ENCODE measurements at places on chromosomes 4 and X.

GRCh38 chr4:119676101-119676500 is 47.5 kb upstream of the PDE5A start:
- no peak for DNase-seq

- no peak for DNase-seq
Observed at GRCh38 chrX:73213734-73214425, 771 bp downstream of the NAP1L2 start.

DNA sequence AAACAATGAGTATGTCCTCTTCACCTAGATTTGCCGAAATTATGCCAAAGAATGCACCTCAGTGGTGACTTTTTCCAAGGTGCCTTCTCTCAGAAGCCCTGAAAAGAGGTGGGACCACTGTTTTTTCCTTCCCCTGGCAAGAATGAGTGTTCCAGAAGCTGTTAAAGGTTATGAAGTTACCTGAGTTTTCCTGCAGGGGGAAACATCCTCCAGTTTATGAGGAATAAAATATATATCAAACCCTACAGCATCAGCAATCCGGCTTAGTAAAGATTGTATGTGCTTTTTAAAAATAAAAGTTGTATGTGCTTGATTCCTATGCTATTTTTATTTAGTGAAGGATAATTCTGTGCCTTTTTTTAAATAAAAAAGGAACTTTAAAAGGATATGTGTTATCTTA is 73.3 kb downstream of the RBM46 start:
- no peak for DNase-seq

DNA sequence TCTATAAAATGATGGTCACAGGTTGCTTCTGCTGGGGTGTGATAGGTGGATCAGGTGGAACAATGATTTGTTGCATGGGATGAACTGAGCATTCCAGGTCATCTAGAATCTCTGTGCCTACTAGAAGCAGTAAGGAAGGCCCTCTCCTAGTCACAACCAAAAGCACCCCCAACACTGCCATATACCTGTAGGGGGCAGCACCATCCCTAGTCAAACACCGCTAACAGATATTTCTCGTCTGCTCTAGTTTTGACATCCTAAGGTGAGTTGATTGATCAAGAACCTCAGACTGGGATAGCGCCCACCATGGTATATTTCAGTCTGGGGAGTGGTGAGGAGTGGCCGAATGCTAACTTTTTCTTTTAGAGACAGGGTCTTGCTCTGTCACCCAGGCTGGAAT is 160.2 kb downstream of the NHS start:
- DNase-seq = no peak

DNA sequence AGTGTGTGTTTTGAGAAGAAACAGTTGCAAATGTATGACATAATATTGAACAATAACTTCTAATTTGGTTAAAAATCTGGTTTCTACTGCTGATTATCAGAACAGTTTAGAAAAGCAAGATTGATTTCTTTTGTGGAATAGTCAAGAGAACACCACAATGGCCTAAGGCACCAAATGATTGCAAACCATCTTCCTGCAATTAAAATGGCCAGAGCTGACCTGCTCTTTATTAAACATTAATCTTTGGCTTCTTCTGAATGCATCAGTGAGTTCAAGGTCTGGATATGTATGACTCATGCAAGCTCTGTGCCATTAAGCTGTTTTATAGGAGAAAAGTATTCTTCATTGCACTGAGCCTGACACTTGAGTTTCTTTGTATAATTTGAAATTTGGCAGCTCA is 107.8 kb upstream of the PDHA2 start:
- DNase-seq = no peak

DNA sequence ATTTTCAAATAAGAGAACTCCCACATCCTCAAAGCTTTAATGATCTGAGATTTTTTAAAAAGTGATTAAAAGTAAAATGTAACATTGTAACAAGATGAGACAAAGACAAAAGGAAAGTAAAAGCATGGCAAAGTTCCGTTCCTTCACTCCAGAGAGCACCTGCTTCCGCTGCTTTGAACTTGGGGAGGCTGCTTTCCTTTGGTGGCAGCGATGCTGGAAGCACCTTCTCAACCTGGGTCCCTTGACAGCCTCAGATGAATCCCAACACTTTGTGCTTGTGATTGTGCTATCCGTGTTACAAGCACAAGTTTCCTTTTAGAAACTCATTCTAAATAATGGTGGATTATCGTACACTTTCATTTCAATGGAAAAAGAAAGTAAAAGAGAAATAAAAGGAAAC is 59.7 kb downstream of the HADH start:
- no peak for DNase-seq

DNA sequence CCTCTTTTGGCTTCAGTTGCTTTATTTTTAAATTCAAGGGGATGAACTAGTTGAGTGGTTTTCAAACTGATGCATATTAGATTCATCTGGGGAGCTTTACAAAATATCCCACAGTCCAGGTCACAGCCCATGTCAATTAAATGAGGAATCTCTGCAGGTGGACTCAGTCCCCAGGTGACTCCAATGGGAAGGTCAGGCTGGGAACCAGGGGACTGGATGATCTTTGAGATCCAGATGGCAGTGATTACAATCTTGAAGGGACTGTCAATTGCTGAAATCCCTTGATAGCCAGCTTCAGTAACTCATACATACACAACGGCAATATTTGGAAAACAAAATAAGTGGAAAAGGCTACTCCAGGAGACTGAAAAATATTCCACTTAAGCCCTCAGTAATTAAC is 7.0 kb downstream of the ADH1B start:
- DNase-seq = no peak

DNA sequence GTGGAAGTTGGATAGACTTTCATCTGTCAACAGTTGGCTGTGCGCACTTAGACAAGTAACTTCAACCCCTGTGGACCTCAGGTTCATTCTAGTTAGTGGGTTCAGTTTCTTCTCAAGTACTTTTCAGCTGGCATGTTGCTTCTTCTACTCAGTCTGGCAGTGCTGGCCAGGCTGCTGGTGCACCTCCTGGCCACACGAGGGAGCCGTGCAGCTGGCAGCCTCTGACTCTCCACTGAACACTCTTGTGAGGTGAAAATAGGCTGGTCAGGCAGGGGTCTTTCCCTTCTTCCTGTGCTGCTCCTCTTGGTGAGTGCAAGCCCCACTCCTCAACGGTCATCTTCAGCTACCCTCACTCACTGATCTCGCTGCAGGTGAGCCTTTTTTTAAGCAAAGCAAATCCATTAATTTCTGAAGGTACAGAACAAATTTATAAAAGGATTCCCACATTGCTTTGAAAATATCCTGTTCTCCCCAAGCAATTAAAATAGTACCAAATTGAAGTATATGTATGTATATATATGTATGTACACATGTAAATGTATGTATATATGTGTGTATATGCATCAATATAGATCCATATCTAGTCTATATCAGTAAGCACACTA is 30.6 kb downstream of the LONRF3 start:
- peak; percentile 9 for DNase-seq

GRCh38 chrX:102604327-102604726 is 5.0 kb downstream of the ARMCX5 start:
- peak; percentile 1 for DNase-seq

GRCh38 chr4:173917255-173917960 is 366.1 kb downstream of the FBXO8 start:
- DNase-seq = peak; percentile 58

GRCh38 chr4:129532573-129532972 is 436.6 kb downstream of the C4orf33 start:
- DNase-seq = no peak

DNA sequence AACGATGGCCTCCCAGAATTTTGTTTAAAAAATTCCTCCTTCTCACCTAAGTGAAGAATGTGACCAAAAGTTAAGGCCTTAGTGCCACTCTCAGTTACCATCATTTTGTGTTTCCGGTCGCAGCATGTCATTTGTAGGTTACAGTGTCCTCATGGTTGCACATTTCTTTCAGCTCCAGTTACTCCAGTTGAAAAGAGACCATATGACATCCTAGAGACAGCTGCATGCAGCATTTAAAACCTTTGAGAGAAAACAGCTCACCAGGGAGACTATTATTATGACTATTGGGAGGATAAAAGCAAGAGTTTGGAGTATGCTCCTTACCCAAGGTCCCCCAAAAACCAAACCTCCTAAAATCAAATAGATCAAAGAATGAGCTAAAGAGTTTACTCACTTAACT is 45.8 kb downstream of the MGARP start:
- DNase-seq = no peak

GRCh38 chr4:41218703-41219102 is 4.4 kb upstream of the APBB2 start:
- no peak for DNase-seq

- DNase-seq = no peak
Observed at GRCh38 chr4:85808864-85809263, 333.9 kb downstream of the ARHGAP24 start.

- no peak for DNase-seq
Observed at GRCh38 chrX:86103061-86103460, 45.2 kb upstream of the DACH2 start.

GRCh38 chr4:36320117-36320896 is 38.9 kb downstream of the DTHD1 start:
- no peak for DNase-seq

DNA sequence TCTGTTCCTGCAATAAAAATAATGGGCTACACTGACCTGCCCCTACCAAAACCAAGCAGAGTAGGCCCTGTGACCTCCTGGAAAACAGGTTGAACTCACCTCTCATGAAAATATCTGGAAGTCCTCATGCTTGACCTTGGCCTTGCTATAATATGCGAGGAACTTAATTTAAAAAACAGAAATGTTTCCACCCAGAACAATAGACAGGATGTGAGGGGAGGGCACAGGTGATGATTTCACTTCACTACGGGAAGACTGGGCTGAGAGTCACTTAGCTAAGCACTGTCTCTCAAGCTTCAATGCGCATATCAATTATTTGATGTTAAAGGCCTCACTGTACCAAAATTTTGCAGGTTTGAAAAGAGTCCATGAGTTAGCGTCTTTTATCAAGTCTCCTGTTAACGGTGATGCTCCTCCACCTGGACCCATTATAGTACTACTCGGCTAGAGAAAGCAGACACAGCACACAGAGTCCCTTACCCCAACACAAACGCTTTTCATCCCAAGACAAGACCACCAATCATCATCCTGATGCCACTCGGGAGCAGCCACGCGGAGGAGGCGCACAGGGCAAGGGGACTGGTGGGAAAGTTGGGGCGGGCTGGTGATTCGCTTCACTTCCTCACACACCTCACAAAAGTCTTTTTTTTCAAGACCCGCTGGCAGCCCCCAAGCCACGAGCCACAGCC is 25.9 kb downstream of the ZNF721 start:
- DNase-seq = peak; percentile 10

DNA sequence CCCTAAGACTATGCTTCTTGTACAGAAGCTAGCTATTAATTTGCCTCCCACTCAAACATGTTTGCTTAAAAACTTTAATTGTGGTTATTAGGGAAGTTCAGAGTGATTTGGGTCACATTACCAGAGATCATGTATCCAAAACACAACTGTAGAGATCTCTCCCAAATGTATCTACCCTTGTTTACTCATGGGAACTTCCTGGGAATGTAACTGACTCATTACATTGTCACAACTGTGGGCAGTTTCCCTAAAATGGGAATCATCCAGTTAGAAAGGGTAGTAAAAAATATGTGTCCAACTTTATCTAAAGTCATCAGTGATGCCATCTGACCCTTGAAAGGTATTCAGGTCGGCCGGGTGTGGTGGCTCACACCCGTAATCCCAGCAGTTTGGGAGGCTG is 40.3 kb upstream of the GLRA3 start:
- no peak for DNase-seq

- DNase-seq = no peak
Observed at GRCh38 chr4:128913228-128913627, 103.7 kb downstream of the JADE1 start.

GRCh38 chr4:18020145-18020670 is 1.3 kb downstream of the LCORL start:
- DNase-seq = no peak

DNA sequence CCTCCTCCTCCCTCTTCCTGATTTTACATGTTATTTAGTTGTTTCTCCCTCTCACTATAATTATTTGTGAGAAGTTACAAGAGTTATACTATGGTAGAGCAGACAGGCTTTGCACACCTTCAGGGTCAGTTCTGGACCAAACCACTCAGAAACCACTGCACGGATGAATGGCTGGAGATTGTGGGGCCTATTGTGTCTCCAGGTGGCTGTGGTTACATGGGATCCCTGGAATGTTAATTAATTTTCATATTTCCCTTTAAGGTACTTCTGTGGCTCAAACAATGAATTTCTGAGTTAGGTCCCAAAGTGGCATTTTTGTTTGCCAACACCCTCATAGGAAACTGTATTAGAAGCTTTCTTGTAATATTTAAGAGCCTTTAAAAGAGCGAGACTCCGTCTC is 151.9 kb downstream of the BMPR1B start:
- no peak for DNase-seq

- DNase-seq = no peak
Observed at GRCh38 chrX:153681175-153681574, 6.6 kb upstream of the SLC6A8 start.

DNA sequence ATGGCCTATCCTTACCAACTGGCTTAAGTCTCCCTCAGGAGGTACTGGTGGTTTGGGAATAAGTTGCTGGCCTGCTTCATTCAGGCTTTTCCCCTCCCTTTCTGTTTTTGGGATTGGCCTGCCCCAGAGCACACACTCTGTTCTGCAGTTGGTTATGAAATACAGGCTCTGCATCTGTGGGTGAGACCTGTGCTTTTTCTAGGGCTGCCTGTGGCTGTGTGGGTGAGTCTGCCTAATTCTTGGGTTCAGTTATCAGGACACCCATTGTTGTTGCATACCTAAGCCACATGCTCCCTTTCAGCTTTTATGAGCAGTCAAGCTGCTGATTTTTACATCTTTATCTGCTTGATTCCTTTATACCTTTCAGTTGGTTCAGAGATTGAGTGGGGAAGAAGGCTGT is 19.0 kb upstream of the CWH43 start:
- DNase-seq = no peak

GRCh38 chr4:185535612-185536410 is 504 bp upstream of the PDLIM3 start:
- no peak for DNase-seq

- no peak for DNase-seq
Observed at GRCh38 chr4:6373541-6374410, 98.6 kb downstream of the PPP2R2C start.

DNA sequence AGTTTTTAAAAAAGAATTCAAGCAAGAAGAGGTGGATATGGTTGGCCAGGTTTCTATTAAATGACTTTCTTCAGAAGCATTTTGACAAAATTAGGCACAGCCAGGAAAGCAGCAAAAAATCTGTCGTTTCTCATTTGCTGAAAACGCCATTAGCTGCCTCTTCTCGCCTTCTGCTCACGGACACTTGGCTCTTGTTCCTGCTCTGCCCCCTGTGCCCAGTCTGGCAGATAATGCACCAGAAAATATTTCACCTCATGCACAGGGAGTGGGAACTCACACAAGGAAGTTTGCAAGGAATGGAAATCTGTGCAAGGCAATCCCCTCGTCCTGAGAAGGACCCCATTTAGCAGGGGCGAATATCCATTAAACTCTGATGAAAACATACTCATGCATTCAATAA is 260.0 kb downstream of the PACRGL start:
- no peak for DNase-seq

GRCh38 chrX:56798866-56799758 is 70.1 kb downstream of the NBDY start:
- no peak for DNase-seq

GRCh38 chr4:19030048-19030447 is 1008.5 kb upstream of the LCORL start:
- peak; percentile 43 for DNase-seq
